ENCODE measurements at places on chromosomes 4 and X.

DNA sequence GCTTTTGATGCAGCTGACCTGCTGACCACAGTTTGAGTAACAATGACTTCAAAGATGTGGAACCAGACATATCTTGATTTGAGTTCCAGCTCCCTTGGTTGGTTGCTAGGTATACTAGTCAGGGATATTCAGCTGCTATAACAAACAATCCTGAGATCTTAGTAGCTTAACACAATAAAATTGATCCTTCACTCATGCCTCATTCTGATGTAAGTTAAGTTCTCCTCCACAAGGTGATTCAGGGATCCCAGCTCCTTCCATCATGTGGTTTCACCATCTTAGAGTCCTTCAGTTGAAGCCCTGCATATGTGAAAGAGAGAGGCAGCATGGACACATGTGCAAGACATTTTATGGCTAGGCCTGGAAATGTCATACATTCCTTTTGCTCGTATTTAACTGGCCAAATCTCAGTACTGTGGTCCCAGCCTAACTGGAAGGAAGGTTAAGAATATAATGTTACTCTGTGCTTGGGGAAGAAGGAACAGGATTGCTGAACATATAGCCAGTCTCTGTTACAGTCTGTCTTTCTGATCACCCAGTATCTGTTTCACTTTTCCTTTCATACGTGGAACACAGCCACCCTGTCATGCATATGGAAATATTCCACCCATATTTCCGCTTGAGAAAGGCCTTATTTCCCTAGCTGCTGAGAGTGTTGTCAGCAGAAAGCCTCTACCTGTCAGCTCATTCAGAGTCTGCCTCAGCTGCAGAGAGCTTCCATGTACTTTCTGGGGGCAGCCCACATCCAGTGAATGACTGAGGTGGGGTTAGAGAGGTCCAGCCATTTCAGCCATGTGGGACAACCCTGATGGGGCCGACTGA is 7.1 kb downstream of the SMIM9 start:
- DNase-seq: no peak

GRCh38 chr4:85522277-85522676 is 47.3 kb downstream of the ARHGAP24 start:
- no peak for DNase-seq

DNA sequence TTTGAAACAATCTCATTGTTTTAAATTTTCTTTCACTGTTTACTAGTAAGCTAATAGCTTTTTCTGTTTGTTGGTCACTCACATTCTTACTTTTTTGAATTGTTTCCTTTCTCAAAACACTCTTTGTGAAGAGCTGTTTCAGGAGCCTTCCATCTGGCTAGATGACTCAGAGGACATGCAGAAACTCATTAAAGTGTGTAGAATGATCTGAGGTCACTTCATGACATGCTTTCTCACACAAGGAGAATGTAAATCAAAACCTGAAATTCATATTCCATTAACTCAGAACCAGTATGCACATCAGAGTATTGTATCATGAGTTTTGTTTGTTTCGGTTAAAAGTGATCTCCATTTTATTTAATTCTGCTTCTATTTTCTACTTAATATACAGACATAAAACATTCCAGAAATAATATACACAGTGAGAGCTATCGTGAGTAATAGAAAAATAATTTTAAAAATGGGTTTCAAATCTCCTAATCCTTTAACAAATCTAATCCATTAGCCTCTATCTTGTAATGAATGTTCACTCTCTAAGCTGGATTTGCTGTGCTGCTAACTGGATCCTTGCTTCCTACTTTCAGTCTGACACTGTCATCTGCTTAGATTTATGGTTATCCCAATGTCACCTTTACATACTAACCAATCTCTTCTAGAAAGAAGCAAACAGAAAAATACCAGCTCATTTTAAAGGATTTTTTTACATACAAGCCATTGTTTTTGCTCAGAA is 449.6 kb downstream of the FSTL5 start:
- DNase-seq: peak; percentile 90

- no peak for DNase-seq
Measured at GRCh38 chr4:23500894-23501449, 388.9 kb downstream of the PPARGC1A start.

DNA sequence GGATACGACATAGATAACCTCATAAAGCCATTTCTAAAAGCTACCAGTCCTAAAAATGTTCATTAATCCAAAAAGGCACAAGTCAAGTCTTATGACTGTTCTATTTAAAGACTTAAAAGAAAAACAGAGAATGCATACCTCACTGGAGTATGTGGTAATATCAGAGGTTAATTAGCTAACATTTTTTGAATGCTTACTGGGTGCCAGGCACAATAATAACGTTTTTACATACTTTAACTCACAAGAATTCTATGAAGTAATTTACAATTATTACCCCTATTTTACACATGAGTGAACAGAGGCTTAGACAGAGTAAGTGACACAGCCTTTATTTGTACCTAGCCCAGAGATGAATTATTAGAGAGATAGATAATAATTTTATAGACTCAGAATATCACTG is 207.5 kb downstream of the PDGFC start:
- DNase-seq: peak; percentile 79

DNA sequence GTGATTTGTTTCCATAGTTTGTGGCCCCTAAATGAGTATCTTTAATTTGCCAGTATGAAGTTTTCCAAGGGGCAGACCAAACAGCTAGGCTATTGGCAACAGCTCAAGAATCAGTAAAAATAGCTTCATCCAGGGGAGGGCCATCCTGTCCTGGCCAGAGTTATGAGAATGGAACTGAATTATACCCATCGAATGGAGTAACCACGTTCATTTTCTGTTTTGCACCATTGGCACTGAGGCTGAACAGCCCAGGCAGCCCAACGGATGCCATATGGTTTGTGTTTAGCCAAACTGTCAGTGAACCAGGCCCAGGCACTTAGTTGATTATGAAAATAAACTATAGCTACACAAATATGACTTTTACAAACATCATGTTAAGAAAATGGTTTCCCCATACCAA is 17.7 kb upstream of the ASB5 start:
- DNase-seq: no peak

DNA sequence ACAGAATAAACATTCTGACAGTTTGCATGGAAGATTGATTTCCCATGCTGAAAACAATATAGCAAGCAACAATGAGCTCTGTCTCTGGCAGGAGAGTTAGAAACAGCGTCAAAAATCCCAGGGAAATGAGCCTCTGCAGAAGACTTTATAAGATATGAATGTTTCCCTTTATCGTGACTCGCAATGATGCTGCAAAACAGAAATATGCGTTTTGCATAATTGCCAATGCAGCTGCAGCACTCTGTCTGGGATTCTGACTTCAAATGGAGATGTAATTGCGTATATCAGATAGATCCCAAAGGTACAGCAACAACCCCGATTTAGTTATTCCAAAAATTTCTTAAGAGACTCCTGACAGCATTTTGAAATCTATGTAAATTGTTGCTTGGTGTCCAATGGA is 702.4 kb upstream of the EPHA5 start:
- DNase-seq: peak; percentile 4

DNA sequence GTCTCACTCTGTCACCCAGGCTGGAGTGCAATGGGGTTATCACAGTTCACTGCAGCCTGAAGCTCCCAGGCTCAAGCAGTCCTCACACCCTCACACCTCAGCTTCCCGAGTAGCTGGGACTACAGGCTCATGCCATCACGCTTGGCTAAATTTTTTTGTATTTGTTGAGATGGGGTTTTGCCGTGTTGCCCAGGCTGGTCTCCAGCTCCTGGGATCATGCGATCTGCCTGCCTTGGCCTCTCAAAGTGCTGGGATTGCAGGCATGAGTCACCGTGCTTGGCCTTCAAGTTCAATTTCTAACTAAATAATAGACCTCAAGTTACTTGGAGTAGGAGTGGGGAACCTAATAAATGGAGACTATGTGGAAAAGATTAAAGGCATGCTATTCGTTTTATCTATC is 48.9 kb downstream of the MND1 start:
- peak; percentile 69 for DNase-seq

DNA sequence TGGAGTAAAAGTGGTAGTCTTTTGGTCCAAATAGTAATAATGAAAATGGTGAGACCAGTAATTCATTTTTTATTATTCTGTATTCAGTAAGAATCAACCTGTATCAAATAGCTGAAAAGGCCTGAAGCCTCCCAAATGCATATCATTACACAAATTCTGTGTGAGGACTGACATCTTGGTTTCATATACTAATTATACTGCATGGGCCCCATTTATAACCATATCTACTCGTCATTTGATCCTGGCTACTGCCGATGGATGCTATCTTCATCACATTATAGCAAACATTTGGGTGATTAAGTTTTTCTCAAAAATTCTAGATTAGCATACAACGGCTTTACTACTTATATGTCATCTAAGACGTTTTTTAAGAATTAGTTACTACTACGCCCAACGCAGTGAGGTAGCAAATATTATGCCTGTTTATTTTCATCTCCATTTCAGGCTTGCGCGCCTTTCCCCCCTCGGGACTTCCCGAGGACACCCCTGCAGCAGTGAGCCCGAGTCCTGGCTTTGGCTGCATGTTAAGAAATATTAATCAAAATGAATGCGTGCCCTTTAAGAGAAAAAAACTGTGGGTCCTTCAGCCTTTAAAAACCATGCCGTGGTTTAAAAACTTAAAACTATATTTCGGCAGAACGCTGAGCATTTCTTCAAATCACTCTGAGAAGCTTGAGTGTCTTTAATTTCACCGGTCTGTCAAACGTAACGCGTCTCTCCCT is 814 bp upstream of the MMAA start:
- DNase-seq: peak; percentile 5

GRCh38 chrX:25072247-25072646 is 56.5 kb upstream of the ARX start:
- DNase-seq: no peak

GRCh38 chr4:147339100-147339499 is 141.8 kb upstream of the EDNRA start:
- DNase-seq: peak; percentile 89

DNA sequence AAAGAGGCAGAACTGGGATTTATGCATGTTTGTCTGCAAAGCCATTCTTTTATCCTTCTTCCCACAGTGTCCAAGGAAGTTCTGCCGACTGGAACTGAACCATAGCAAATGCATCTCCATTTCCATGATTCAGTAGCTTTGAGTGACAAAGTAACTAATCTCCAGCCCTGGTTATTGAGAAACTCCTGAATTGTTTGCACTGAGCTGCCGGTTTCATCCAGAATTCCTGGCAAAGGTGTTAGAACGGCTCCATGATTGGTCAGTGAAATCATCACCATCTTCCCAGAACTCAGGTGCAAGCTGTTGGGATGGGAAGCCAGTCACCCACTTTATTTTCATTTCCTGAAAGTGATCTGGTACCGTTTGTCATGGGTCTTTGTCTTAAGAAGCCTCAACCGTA is 47.0 kb upstream of the SLC34A2 start:
- no peak for DNase-seq

DNA sequence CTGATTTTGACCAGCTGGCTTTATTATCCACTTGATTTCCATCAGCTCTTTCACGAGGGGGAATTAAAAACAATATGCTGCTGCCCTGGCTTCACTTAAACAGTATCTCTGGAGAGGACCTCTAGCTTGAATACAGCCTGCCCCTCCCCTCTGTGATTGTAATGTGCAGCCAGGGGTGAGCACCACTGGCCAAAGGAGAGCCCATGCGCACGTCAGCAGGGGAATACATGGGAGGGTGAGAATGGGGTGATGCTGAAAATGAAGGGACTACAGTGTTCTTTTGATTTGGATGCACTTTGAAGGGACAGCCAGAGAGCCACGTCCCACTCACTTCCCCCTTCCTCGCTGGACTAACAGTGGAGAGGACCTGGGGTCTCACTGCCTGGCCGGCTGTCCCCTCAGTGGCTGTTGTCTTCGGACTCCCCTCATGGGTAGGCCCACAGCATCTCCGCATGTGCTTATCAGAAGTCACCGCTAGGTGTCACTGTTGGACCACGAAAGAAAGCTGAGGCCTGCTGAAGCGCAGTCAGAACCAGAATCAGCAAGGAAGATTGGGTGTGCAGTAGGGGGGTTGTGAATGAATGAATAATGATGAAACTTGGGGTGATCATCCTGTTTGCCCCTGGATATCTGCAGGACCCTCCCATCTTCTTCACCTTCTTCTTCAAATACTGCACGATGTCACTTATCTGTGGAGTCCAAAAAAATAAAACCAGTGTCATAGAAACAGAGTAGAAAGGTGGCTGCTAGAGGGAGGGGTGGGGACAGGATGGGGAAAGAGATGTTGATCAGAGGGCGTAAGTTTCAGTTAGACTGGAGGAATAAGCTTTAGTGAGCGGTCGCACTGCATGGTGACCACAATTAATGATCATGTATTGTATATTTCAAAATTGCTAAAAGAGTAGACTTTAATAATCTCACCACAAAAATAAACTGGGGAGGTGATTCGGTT is 32.8 kb downstream of the CLCN4 start:
- DNase-seq: peak; percentile 52

DNA sequence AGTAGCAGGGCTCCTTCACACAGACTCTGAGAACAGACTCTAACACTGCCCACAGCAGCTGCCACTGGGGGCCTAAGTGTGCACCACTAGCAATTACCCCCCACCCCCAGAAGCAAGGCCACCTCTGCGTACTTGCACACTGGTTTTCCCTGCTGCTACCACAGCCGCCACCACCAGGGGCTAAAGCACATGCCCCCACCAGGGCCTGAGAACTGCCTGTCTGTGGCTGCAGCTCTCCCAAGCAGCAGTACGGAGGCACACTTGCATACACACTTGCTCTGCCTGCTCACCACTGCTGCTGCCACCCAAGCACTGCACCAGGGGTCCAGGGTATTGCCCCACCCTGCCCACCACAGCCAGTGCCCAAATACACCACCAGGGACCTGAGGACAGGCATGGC is 59.6 kb downstream of the SCML2 start:
- no peak for DNase-seq

Data from fibroblast of skin of abdomen (primary cell).